NCI-H526 treated with DMSO at 0.1 percent for 48 hours (cell line): ENCODE measurements at places on chromosomes 3 and 15.
A peak's percentile ranks its signal among the peaks of the same experiment; 100 is the strongest.

- DNase-seq, result no peak
Measured at GRCh38 chr15:59558851-59559250, 52.7 kb upstream of the GCNT3 start.

GRCh38 chr3:66592927-66593625, 92.3 kb upstream of the LRIG1 start:
- DNase-seq, result no peak

DNA sequence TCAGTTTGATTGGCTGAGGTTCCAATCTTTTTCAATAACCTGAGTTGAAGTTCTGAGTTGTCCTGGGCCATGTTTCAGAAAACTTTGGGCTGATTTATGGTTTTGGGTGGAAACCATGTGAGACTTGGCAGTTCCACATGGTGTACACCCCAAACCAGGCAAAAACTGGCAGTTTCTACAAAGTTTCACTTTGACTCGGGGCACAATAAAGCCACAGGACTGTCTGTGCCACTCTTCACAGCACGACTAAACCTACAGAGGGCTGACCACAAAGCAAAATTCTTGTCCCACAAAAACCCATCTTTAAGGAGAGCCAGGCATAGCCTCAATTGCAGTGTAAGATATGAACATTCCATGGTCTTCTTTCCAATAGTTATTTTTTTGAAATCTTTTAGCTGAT, 155.0 kb downstream of the DUT start:
- DNase-seq, result no peak

GRCh38 chr3:152943645-152944044, 108.7 kb downstream of the P2RY1 start:
- no peak for DNase-seq

DNA sequence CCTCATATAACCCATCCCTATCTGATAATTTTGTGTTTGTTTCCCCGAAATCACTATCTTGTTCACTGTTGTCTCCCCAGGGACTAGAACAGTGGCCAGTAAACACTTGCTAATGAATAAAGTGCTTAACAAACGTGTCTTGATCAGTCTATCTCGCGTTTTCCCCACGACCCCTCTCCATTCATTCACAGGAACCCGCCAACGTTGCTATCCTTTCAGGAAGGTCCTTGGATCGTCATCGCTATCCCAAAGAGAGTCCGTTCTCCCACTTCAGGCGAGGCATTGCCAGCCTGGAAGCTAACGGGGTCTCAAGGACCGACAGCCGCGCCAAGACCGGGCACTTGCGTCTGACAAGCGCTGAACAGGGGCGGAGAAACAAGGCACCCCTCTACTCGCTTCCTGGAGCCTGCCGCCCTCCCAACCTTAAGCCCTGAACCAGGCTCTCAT, 344 bp downstream of the LINS1 start:
- DNase-seq, result no peak

GRCh38 chr3:193780397-193780796, 187.4 kb downstream of the OPA1 start:
- no peak for DNase-seq

DNA sequence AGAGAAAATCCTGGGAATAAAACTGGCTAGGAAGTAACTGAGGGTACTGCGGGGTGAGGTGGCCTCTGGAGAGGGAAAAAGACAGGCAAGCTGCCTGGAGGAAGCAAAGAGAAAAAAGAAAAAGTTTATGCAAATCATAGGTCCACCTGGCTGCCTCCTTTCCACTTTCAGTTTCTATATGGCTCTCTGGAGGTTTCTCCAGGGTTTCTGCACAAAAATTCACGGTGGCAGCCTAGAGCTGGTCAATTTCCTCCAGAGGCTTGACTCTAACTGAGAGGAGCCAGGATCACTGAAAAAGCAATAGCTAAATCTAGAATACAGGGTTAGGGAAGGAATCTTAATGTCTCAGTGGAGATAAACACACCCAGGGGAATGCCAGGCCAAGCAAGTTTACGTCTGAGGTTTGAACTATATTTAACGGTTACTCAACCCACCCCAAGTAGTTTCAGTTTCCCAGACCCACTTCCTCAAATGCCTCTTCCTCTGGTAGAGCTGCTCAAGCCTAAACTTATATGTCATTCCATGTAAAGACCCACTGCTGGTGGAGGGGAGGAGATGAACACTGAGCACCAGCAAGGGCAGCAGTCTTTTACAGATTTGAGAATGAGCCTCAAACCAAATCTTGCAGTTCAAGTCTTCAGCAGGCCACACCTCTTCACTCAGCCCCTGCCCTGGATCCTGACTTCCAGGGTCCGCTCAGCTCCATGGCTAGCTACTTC, 5.7 kb downstream of the LYSMD2 start:
- peak; percentile 55 for DNase-seq

DNA sequence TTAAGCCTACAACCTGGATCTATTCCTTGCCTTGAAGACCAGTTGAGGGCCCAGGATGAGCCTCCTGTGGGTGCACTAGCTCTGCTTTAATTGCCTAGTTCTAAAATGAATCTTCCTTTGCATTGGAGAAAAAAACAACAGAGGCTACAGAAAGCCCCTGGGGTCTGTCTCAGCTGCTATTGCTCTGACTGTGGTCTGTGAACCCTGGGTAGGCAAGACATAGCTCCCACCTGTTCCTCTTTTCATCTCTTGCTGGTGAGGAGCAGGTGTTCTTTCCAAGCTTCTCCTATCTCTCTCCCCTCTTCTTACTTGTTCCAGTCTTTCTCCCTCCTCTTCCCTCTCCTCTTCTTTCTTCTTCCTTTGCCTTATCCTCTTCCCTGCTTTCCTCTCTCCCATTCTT, 28.8 kb downstream of the RBP2 start:
- DNase-seq, result no peak

GRCh38 chr3:4721511-4721911, 228.4 kb downstream of the ITPR1 start:
- no peak for DNase-seq
